SW480 (cell line): ENCODE measurements at places on chromosomes 6 and 20.
A peak's percentile ranks its signal among the peaks of the same experiment; 100 is the strongest.

- DNase-seq, result no peak
These were observed 375.9 kb downstream of the RNF144B start for GRCh38 chr6:18763086-18763485.

DNA sequence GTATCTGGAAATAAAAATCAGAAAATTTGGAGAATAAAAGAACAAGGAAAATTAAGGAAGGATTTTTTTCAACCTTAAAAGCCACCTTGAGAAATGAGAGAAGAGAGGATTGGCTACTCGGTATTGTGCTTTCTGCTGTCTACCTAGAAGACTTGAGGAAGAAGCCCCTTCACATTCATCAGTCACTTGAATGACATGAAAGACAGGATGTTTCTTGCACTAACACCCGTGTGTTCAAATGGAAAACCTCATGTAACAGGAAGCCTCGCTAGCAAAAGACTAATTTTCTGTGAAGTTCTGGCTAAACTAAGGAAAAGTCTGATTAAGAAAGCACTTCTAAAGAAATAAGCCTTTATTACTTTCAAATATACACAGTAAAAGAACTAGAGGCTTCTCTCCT lies 69.9 kb downstream of the OLIG3 start:
- no peak for DNase-seq

GRCh38 chr20:58783511-58784011 lies 67.1 kb downstream of the GNAS-AS1 start:
- DNase-seq, result no peak

GRCh38 chr6:108638993-108639392 lies 78.3 kb downstream of the FOXO3 start:
- DNase-seq, result no peak

GRCh38 chr6:5626727-5627426 lies 365.6 kb downstream of the FARS2 start:
- no peak for DNase-seq

DNA sequence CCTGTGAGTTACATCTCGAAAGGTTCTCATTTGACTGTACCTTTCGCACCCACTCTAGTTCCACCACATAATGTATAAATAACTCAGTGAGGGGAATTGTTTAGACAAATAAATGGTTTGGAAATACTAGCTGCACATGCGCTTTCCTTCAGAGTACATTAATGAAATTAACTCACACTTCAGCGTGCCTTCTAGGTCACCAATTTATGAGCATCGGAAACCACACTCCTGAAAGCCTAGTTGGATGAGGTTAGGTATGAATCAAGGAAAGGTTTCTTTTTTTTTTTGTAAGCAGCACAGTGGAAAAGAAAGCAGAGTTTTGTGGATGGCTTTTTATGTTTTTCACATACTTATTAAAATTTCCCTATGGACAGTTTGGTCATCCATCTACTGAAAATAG lies 247.8 kb upstream of the TCF21 start:
- DNase-seq, result no peak

- DNase-seq, result no peak
These were observed 28.3 kb downstream of the DUSP22 start for GRCh38 chr6:320351-321157.

GRCh38 chr20:4593149-4593525 lies 128.6 kb upstream of the PRND start:
- no peak for DNase-seq

- peak; percentile 49 for DNase-seq
These were observed 85.1 kb upstream of the PTPN1 start for GRCh38 chr20:50425076-50425475.

GRCh38 chr6:166393535-166393823 lies 10.7 kb upstream of the MPC1 start:
- no peak for DNase-seq

GRCh38 chr6:98971303-98971702 lies 23.6 kb upstream of the FBXL4 start:
- DNase-seq, result no peak

GRCh38 chr6:35427851-35428321 lies 24.3 kb upstream of the FANCE start:
- DNase-seq, result no peak

GRCh38 chr6:44043479-44044153 lies 83.6 kb downstream of the MRPL14 start:
- DNase-seq, result peak; percentile 26

DNA sequence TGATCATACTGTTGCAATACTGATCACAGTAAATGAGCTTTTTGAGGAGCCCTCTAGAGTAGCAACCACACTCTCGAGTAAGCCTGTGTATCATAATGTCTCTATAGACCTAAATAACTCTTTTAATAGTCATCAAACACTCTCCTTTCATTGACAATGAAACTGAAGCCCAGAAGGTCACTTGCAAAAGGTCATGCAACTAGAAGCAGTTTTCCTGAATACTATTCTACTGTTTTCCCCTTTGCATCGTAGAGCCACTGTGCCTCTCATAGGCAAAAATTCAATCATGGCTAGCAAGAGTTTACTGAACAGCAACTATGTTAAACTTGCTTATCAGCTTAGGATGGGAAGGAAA lies 105.3 kb downstream of the HIVEP2 start:
- DNase-seq, result no peak

DNA sequence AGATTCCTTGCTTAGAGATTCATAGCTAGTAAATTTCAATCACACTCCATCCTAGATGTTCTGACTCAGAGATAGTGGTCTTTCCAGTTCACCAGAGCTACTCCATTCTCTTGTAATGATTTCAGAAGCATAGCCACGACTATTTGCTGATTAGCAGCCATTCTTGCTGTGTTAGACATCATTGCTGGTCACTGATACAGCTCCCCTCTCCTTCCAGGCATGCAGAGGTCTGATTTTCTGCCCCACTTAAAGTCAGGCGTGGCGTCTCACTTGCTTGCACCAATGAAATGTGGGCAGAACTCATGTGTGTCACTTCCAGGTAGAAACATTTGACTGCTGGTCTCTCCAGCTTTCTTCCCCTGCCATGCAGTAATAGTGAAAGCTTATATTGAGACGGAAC lies 168.9 kb upstream of the JARID2 start:
- DNase-seq, result no peak

DNA sequence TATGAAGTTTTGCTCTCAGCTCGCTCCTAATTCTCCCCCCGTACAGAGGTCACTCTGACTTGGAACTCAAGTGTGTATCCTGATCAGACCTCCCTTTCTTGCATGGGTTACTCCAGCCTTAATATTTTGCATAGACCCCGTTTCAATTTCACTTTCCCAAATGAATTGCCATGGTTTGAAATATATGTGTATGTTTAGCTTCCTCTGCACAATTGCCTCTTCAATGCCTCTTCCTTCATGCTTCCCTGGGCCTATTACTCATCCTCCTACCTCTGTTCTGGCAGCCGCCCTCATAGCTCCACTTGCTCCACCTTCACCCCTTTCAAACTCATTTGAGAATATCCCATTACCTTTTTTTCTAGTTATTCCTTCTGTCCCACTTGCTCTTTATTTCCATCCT lies 90.0 kb upstream of the SAMD5 start:
- no peak for DNase-seq

DNA sequence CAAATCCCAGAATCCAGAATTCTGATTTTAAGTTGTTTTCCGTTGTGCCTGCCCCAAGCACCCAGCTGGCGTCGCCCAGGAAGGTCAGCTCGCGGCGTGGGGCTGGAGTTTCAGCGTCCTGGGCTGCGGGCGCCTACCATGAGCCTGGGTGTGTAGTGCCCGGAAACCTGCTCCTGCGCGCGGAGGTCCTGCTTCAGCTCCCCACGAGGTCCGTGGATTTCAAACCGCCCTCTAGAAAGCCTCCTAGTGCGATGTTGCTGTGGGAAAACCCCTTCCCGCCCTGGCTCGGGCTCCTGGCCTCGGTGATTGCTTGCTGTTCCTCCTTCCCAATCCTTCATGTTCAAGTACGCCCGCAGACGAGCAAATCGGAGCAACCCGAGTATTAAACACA lies 51.3 kb upstream of the NRN1 start:
- DNase-seq, result no peak

DNA sequence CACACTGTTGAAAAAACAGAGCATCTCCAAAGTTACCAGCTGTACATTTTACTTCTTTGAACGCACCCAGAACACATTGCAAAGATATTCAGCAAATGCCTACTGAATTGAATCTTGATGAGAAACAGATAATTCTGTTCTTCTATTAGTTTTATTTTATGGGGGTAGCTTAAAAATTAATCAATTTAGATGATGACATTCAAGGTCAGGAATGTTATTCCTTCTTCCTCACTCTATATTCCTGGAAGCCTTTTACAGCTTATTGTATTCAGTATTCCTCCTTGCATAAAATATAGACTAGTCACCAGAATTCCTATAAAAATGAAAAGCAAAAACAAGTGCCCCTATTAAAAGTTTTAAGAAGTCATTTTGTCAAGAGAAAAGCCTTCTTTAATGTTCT lies 21.4 kb upstream of the GMDS start:
- DNase-seq, result no peak

GRCh38 chr6:73800997-73801396 lies 105.0 kb downstream of the CD109 start:
- DNase-seq, result no peak

- no peak for DNase-seq
These were observed 23.1 kb upstream of the KCNB1 start for GRCh38 chr20:49505518-49505917.

DNA sequence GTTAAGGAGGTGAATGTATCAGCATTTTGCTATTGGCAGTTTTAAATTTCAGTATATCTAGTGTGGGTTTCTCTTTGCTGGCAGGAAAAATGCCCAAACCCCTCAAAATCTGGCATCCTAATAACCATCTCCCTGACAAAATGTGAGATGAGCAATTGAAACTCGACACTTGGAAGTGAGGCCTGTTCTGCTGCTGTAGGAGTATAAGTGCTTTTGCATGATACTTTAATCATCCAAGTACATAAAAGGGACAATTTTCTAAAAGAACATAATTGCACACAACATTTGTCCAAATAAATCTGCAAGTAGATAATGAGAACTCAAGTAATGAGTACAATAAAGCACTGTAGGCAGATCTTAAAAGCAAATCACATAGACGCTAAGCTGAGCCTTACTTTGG lies 36.5 kb downstream of the LAMP5 start:
- no peak for DNase-seq

DNA sequence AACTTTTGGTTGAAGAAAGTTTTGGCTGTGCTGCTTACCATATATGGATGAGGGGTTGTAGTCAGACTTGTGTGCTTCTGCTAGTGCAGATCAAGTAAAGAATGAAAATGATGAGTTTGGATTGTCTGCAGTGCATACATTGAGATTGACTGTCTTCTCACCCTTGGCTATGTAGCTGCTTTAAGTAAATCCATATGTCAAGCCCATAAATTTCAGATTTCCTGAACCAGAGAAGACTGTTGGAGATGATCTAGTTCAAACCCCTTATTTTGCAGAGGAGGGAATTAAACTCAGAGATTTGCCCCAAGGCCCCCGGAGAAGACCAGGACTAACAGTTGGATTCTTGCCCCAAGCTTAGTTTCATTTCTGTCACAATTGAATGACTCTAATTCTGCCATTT lies 67.2 kb downstream of the PKIB start:
- DNase-seq, result no peak

DNA sequence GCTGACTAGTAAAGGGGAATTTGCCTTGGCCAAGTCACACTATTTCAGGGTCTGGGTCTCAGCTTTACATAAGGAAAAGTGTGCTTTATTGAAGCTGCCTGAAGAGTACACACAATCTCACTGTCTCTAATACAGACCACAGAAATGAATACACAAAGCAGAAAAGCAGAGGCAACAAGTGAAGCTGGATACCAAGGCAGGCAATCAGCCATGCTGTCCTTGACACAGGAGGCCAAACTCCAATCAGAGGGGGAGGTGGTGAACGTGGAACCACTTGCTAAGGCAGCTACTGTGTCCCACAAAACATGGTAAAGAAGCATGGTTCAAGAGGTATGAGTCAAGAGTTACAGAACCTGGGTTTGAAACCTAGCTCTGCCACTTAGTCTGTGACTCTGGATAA lies 21.8 kb upstream of the CCND3 start:
- no peak for DNase-seq

DNA sequence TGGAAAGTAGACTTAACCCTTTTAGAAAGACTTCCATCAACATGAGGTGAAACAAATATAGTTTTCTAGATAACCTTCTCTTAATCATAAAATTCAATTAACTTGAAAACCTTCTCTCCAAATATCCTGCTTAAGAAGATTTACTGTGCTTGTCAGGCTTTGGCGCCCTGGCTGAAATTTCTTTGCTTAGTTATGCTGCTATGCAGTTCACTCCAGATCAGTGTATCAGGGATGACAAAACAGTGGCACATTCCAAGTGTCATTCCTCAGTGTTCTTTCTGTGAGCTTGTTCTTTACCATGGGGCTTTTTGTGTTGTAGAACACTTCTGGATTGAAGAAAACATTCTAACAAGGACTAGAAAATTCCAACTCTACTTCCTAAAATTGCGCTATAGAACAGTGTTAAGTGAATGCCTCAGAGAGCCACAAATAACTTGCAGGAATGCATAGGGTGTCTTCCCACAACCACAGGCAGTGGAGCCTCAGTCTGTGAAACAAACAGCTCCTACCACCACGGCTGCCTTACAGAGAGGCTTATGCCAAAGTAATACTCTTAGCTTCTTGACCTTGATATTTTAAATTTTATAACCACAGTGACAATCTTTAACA lies 443.6 kb downstream of the CDC5L start:
- no peak for DNase-seq

DNA sequence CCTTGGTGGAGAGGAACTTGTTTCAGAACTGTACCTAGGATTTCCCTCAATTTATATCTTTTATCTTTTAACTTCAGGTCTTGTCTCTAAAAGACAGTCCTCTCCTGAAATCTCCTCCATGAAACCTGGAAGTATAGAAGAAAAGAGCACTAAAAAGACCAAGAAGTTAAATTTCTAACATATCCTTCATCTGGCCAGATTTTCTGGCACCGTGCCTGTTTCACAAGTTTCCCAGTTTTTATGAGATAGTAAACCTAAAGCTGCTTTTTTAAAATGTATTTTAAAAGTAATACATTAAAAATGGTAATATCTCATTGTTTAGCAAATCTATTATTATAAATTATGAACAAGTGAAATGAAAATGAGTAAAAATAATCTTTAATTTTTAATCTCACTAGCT lies 348.3 kb upstream of the RSPO3 start:
- DNase-seq, result no peak

DNA sequence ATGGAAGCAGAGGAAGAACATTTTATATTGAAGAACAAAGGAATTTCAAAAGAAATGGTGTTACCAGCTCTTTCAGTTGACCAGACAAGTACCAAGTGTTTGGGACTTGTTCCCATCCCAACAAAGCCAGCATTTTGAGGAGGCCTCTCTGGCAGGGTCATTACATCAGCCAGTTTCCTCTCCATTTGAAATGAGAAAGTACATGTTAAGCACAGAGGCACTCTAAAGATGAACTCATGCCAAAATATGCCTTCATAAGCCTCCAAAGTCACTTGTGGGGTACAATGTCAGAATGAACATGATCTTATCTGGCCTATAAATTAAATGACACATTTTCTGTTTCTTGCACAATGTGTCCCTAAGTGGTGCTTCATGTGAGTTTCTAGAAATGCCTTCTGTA lies 223.9 kb downstream of the PRL start:
- DNase-seq, result no peak

DNA sequence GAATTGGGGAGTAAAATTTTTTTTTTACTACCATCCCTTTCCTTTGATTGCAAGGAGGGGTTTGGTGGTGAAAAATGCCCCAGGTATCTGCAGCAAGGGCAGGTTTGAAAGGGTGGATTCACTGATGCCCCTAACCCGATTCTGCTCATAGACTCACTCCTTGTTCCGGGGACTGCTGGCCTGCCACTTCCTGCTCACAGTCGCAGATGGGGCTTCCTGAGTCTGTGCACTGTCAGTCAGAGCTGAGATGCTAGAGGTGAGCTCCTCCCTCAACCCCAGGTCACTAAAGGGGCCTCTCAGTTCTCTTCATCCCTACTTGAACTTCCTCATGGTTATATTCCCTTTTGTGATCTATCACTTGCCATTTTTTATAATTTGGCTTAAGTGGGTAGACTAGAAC lies 357.9 kb downstream of the FARS2 start:
- no peak for DNase-seq
